ENCODE measurements at places on chromosomes 5 and 9. TPM values are rescaled to one million over a fixed set of nuclear protein-coding genes. Genes with fewer than 3 reads are reported as not detected.

LPCAT1 gene
- 124 TPM for total RNA-seq

GRCh38 chr9:112582371-112583262 lies 96.0 kb downstream of the KIAA1958 start:
- H3K27me3 ChIP-seq: no peaks in the 10 kb centered on the region
- no peak overlapping the region for H3K27ac ChIP-seq
- peaks cover 18% of the 10 kb centered on the region for H3K4me1 ChIP-seq
- no peak overlapping the region for H3K4me3 ChIP-seq

DNA sequence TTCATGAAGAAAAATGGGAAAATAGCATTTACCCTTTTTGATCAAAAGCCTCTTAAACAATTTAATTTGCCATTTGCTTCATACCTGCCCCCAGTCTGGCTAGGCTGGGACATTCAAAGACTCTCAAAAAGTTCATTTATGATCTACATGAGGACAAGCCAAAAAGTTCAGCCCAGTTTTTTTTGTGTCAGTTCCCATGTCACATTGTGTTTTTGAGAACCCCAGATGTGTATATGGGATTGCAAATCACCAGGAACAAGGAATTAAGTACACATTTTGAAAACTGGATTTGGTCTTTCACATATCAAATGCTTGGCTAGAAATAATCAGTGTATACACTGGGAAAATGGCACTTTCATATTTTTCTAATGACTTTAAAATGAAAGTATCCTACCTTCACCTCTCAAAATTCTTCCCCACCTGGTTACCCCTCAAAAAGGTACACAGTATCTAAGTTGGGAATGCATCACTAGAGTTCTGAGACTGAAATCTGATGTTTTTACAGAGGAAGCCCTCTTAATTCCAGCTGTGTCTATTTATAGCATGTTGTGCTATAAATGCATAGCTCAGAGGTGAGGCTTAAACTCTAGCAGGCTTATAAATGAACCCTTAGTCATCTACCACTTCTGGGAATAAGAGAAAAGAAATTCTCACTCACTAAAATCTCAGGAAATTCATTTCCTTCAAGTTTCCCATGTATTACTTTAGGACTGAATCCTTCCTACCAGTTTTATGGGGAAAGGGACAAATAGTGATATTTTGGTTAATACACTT lies 9.3 kb downstream of the STOM start:
- H3K27ac ChIP-seq: no peak overlapping the region
- H3K27me3 ChIP-seq: no peaks in the 10 kb centered on the region
- no peak overlapping the region for H3K4me3 ChIP-seq

DNA sequence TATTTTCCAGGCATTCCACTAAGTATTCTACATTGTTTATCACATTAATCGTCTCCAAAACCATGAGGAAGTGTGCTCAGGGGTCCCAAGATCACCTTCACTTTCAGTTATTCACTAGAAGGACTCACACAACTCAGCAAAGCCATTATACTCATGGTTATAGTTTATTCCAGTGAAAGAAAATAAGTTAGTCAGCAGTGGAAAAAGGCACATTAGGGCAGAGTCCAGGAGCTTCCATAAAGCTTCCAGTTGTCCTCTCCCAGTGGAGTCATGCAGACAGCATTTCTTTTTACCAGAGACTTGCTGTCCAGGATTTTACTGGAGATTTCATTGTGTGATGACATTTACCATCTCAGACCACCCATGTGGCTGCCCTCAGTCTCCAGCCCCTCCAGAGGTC lies 51.5 kb downstream of the SH3RF2 start:
- no peaks in the 10 kb centered on the region for H3K4me1 ChIP-seq
- DNase-seq: no peak
- H3K27me3 ChIP-seq: no peaks in the 10 kb centered on the region

HOMER1 gene
- total RNA-seq: 1.1 TPM

DNA sequence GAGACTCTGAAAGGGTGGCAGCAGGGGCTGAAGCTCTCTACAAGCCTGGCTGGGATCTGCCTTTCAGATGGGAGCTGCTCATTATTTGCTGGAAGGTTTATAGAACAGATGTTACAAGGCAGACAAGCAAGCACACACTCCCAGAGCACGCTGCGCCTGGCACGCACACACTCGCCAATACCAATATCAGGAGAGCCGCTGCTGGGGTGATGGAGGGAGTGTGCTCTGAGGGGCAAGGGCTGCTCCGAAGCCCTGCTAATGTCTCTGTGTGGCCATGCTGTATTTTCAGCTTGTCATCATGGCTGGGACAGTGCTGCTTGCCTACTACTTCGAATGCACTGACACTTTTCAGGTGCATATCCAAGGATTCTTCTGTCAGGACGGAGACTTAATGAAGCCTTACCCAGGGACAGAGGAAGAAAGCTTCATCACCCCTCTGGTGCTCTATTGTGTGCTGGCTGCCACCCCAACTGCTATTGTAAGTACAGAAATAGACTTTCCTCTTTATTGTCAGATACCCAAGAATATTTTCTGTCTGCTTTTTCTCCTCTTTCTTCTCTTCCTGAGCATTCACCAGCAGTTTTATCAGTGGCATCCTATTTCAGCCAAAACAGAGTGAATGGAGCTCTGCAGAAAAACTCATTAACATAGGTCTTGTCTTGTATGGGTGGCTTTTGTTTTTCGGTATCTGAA lies 115.1 kb downstream of the BAAT start:
- H3K36me3 ChIP-seq: no peaks in the 10 kb centered on the region
- no peaks in the 10 kb centered on the region for H3K27me3 ChIP-seq
- H3K27ac ChIP-seq: no peak overlapping the region
- H3K4me3 ChIP-seq: no peak overlapping the region

Data from Karpas-422 (cell line).